ENCODE measurements at places on chromosomes 7 and 10.

GRCh38 chr7:158919686-158920085 lies 63.3 kb downstream of the DYNC2I1 start:
- DNase-seq = no peak

- DNase-seq = no peak
These were observed 34.9 kb downstream of the CYP2C8 start for GRCh38 chr10:95034401-95034800.

DNA sequence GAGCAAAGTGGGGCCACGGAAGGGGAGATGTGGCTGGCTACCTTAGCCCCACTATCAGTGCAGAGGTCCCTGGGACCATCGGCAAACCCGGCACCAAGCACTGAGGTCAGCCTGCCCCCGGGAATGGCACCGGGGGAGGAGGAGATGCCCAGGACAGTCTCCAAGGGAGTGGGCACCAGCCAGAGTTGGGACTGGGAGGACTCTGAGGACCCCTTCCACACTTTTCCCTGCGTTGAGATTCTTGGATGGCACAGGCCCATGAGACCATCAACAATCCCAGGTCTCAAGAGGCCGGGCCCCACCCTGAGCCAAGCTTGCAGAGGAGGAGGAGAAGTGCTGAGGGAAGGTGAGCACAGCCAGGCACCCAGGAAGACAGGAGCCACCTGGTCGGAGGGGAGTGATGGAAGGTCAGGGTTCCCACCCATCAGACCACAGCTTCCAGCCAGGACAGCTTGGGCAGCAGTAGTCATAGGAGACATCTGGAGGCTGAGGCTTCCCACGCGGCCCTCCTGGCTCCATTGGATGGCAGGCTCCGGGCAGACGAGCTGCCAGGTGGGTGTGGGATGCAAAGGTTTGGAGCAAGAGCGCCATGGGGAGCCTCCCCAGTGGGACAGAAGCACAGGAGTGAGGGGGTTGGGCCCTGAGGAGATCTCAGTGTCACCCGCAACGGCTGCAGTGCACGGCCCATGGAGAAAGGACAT lies 2.6 kb upstream of the OPN4 start:
- no peak for DNase-seq

GRCh38 chr7:51243631-51244030 lies 73.0 kb downstream of the COBL start:
- DNase-seq = no peak

- DNase-seq = peak; percentile 79
These were observed 32.4 kb downstream of the CRHR2 start for GRCh38 chr7:30649717-30650420.

DNA sequence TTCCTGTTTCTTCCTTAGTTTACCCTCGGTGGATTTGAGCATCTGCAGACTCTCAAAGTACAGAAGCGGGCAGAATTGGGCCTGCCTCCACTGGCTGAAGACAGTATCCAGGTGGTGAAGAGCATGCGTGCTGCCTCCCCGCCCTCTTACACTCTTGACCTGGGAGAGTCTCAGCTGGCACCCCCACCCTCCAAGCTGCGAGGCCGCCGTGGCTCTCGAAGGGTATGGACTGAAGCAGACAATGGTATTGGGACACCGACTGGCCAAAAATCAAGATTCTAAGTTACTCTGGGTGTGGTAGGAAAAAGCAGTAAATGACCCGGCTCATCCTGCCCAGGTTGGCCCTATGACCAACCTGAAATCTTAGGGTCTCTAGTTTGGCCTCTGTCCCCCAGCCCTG lies 22.2 kb downstream of the STRIP2 start:
- no peak for DNase-seq

DNA sequence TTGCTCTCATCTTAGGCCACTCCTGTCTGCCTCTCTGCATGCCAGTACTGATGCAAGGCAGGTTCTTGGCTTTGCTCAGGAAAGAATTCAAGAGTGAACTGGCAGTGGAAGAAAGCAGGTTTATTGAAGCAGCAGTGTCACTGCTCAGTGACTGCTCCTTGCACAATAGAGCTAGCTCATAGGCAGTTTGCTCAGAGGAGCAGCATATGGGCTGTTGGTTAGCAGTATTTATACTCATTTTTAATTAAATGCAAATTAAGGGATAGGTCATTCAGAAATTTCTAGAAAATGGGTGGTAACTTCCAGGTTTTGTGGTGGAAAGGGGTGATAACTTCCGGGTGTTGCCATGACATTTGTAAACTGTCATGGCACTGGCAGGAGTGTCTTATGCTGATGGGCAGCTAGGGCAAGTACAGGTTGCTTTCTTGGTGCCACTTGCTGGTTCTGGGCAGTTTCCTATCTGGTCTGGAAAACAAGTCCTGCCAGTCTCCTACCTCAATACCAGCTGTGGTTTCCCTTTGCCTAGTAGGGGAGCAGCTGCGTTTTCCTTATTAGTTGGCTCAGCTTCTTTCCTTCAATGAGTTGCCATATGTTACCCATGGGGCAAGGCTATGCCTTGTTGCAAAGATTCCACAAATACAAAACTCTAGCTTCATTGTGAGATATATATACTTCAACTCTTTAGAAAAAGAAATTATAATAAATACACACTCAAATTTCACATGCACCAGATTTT lies 64.8 kb upstream of the CALD1 start:
- no peak for DNase-seq

All from DMS79 treated with DMSO at 0.1 percent for 48 hours (cell line).